ENCODE measurements at places on chromosomes 16 and 17.

- no peak for DNase-seq
Measured at GRCh38 chr17:58161566-58161965, 5.2 kb upstream of the OR4D2 start.

GRCh38 chr17:74842146-74842598 is 17.5 kb downstream of the GRIN2C start:
- DNase-seq, result no peak

- DNase-seq, result no peak
Measured at GRCh38 chr17:76379646-76380376, 4.6 kb upstream of the SPHK1 start.

- peak; percentile 10 for DNase-seq
Measured at GRCh38 chr17:14741491-14741890, 440.6 kb downstream of the HS3ST3B1 start.

DNA sequence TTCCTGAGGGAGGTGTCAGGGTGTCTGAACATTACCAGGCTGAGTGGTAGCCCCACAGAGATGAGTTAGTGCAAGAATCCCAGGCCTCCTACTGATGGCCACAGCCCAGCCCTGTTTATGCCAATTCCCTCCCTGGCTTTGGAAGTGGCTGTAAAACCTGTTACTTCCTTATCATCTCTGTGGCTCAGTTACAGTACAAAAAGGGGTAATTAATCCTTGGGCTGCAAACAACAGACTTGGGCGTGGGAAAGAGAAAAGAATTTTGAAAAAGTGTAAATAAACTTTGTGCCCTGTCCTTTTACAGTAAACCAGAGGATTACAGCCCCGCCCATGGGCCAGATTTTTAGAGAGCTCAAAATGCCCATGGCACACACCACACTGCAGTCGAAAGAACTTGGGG is 73.1 kb upstream of the AXIN2 start:
- DNase-seq, result no peak

GRCh38 chr16:86661706-86662105 is 83.4 kb downstream of the FOXL1 start:
- no peak for DNase-seq

GRCh38 chr16:85151603-85152413 is 39.5 kb upstream of the CIBAR2 start:
- DNase-seq, result peak; percentile 83

- peak; percentile 90 for DNase-seq
Measured at GRCh38 chr17:82985973-82986372, 93.4 kb upstream of the METRNL start.

- DNase-seq, result no peak
Measured at GRCh38 chr17:41935641-41936040, 5.2 kb downstream of the ODAD4 start.

- DNase-seq, result no peak
Measured at GRCh38 chr17:69913216-69913615, 161.8 kb upstream of the KCNJ16 start.

GRCh38 chr16:23607726-23608125 is 11.6 kb upstream of the NDUFAB1 start:
- no peak for DNase-seq

- no peak for DNase-seq
Measured at GRCh38 chr17:21001813-21002221, 41.0 kb downstream of the USP22 start.

DNA sequence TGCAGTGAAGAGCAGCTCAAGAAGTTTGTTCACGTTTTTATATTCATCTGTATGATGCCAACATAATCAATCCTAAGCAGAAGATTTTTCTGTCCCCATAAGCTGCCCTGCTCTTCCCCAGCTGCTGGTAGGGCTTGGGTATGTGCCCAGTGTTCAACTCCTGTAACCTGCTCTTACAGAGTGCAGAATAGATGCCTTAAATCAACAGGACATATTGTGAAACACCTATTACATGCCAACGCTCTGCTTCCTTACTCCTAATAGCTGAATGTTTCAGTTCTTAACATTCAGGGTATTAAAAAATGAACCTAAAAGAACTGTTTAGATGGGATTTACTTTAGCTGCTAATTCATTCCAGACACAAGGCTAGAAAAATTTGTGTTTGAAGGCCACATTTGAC is 190.9 kb downstream of the HS3ST3A1 start:
- no peak for DNase-seq

Measured in urothelium cell line (cell line).